ENCODE measurements at places on chromosomes 12 and 14. TPM values are rescaled to one million over a fixed set of nuclear protein-coding genes. Genes with fewer than 3 reads are reported as not detected.

GRCh38 chr14:90608281-90608680 is 207.9 kb downstream of the TTC7B start:
- DNase-seq = no peak

- peak; percentile 17 for DNase-seq
Observed at GRCh38 chr12:80837342-80837978, 100.3 kb downstream of the LIN7A start.

DNA sequence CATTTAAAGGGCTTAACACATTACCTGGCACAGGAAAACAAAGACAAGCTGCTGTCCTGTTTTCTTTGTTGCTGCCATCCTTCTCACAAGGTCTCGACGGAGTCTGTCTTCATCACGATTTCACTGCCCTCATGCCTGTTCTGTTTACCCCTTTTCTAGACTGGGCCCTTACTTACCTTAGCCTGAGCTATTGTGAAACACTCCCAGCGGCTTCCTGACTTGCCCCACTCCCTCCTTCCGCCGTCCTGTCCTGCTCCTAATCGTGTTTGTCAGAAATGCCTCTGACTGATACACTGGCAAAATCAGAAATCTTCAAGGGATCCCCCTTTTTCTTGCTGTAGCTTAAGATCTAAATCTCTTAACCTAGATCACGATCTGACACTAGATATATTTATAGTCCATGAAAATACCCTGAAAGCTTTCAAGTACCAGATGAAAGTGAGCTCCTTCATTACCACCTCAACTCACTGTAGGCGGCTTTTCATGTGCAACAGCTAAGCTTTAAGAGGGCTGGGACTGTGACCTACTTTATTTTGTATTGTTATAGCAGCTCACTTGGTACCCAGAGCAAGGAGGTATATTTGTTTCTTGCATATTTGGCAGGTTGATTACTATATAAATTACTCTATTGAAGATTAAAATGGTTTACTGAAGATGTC is 32.1 kb downstream of the TECPR2 start:
- DNase-seq = no peak

DNA sequence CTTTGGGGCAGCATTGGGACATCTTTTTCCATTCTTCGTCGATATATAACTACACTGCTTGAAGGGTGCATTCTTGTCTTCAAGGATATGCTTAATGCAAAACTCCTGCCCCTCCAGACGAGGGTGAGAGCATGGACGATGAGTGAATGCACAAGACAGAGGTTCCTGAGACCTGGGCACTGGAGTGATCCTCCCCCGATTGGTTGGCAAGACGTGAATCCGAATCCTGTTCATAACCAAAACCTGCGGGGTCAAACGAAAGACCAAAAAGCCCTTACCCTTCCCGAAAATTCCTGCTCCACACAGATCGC is 684 bp downstream of the KANSL2 start:
- DNase-seq = no peak

DNA sequence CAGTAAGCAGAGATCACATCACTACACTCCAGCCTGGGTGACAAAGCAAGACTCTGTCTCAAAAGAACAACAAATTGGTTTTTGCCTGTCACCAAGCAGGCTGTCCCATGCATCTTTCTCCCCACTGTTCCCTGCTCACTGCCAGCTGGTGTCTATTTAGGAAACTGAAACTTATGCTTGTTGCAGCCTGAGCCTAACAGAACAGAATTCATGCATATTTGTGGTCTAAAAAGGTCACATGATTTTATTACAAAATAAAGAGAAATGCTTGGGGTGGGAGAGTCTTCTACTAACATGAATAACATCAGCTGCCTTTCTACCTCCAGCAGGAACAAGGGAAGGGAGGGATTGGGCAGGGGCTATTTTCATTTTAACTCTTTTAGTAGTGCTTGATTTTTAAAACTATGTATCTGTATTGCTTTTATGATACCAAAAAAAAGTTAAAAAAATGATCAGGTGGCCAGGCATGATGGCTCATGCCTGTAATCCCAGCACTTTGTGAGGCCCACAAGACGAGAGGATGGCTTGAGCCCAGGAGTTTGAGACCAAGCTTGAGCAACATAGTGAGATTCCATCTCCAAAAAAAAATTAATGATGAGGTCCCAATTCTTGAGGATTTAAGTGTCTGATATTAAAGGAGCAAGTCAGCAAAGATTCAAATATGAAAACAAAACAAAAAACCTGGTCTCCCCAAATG is 923 bp downstream of the STAT2 start:
- no peak for DNase-seq

DNA sequence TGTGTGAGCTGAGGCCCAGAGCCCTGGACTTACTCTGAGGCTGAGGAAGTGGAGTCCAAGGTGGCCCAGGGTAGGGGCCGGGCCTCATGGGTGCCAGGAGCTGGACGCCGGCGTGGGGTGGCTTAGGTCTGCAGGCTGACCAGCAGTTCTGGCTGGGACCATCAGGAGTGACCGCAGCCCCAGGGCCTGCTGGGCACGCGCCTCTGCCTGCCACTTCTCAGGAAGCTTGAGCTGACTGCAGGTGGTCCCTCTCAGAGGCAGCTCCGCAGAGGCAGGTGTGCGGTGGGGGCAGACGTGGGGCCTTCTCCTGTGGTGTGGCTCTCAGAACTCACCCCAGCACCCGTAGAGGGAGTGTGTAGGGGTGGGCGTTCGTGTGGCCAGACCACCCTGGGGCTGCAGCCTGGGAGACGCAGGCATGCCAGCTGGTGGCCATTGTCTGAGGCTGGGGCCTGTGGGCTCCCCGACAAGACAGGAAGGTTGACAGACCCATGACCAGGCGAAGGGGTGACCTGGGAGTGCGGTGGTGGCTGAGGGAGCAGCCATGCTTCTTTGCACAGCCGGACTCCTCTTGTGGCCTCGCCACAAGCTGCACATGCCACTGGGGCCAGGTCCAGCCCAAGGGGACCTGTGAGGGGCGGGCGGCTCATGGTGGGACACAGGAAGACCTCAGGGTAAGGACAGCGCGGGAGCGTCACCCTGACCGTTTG is 40.0 kb upstream of the TEX22 start:
- DNase-seq = no peak

- DNase-seq = no peak
Observed at GRCh38 chr12:55743406-55744339, 751 bp downstream of the GDF11 start.

GRCh38 chr14:104689109-104689880 is at the start of gene INF2:
Gene INF2, plus strand, starts transcription at chr14:104689618. Its CDS starts 11,748 bp downstream, at chr14:104701366.
- DNase-seq = no peak

GRCh38 chr12:1565172-1565571 is 29.2 kb downstream of the FBXL14 start:
- no peak for DNase-seq

- no peak for DNase-seq
Observed at GRCh38 chr12:102021540-102022246, 40.1 kb downstream of the WASHC3 start.

DNA sequence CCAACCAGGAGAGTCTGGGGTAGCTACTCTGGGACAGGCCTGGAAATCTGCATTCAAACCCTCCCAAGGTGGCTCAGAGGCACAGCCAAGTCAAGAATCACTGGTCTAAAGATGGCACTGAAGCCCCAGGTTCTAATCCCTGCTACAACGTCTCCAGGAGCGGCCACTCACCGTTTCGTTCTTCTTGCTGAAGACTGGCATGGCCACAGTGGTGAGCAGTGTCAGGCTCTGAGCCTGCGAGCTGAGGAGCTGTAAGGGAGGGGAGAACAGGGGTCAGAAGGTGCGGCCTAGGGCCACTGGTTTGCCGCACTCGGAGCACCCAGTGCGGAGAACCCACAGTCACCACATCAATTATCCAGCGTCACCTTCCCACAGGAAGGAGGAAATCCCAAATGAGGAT is 38.8 kb downstream of the CACNA2D4 start:
- no peak for DNase-seq

GRCh38 chr12:120264086-120264903 is 1.2 kb downstream of the PXN start:
- DNase-seq = no peak

DNA sequence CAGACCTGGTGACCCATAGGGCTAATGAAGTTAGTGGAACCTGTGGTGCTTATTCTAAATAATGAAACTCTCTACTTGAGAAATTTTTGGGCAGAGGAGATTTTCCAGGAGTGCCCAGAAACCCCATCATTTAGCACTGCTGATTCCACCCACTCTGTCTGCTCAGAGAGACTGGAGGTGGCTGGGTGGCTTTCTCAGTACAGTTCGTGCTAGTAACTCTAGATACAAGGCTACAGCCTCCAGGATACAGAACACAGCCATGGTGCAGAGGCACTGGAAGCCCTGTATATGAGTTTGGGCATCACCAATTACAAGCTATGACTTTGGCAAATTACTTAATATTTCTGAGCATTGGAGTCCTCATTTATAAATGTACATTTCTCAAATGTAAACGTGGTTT is 32.4 kb downstream of the CCDC177 start:
- DNase-seq = no peak

DNA sequence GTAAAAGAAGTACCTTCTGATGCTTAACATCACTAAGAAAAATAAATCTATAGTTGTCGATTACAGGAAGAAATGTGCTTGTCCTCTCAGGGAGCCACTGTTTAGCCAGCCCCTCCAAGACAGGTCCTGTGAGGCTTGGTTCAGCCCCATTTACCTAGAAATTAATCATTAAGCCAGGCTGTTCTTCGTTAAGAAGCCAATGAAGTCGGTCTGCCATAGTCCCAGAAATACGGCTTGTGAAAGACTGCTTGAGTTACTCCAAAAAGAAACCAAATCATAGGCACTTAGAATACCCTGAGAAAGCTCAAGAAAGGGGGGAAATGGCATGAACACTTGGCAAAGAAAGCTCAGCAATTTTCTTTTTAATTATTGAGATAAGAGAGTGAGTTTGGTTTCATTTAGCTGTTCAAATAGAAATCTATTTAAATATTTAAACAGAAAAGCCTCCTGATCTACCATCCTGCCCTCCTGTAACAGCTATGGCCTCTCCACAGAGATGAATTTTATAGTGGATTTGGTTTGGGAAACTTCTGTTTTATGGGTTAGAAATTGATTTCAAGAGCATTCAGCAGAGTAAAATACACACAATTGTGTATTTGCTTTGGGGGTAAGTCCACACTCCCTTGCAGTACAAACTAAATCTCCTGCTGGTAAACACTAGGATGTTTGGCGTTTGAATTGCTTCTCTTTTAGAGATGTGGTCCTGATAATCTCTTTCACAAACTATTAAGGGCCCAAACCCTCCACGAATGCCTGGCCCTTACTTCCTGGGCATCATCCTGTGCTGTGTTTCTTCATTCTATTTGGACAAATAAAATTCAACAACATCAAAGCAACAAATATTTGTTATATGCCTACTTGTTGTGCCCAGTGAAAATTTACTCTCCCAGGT is 234.4 kb downstream of the SEC23A start:
- DNase-seq = no peak

DNA sequence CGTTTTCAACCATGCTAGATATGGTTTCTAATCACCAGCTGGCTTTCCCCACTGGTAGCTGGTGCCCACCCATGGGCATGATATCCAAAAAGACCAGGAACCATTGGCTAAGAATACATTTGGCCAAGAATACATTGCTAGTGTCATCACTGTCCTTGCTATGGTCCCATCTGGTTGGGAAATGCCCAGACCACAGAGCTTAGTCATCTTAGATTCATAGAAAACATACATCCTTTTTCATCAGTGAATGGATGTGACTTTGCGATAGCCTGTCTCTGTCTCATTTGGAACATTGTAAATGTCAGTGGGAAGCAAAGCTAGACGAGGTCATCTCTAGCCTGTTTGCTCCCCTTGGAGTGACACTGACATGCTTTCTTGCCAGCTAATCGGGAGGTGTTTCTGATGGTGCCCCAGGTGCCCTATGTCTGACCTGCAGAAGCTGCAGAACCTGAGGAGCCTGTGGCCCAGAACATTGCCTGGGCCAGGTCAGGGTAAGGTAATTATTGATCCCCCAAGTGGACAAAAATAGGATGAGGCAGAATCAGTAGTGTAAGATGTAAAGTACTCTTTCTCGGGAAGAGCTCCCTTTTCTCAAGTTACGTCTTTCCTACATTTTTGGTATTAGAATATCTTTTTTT is 194.8 kb downstream of the SLC41A2 start:
- DNase-seq = no peak

- no peak for DNase-seq
Observed at GRCh38 chr12:2341871-2342270, 289.1 kb downstream of the CACNA1C start.

DNA sequence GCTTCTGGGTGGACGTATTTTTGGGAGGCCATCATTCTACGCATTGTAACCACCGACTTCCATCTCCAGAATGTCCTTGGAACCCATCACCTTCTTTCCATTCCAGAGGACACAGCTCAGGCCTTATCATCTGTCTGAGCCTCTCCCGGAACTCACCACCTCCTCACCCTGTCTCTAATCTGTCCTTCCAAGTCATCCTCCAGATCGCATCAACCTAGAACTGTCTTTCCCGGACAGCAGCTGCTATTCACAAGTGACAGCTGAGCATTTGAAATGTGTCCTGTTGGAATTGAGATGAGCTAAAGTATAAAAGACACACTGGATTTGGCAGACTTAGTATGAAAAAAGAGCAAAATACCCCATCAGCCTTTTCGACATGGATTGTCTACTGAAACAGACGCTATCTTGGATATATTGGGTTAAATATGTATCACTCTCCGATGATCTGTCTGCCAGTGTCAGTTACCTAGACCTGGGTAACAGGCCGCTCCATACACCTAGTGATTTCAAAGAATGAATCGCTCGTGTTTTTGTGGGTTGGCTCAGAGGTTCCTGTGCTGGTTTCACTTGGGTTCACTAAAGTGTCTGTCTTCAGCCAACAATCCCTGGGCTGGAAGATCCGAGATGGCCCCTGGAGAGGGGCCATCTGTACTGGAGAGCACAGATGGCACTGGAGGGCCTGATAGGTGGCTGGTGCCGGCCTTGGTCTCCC is 104.4 kb upstream of the RFLNA start:
- DNase-seq = no peak

GRCh38 chr12:80813820-80814219 is 97.1 kb downstream of the MYF5 start:
- DNase-seq = no peak

- no peak for DNase-seq
Observed at GRCh38 chr14:50941151-50941550, 3.1 kb downstream of the PYGL start.

DNA sequence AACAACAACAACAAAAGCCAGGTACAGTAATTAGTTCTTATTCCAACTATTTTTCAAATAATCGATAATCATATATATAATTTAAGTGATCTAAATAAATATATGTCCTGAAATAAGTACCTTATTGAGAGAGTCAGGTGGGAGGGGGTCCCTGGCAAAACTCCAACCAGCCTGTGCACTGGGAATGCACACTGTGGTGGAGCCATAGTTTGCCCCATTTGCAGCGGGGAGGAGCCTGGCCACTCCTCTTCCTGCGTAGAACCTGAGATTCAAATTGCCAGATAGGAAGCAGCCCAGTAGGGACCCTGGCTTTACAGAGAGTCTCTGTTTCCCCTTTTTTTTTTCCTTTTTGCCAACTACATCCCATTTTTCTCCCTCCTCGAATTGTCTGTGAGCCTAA is 26.4 kb downstream of the CPNE8 start:
- no peak for DNase-seq

BCL2L14 gene
- polyA plus RNA-seq = not detected

CISTR gene
- polyA plus RNA-seq = not detected

HAL gene
- polyA plus RNA-seq = 0.20 TPM

LPAR5 gene
- polyA plus RNA-seq = 1.1 TPM

SYNDIG1L gene
- 0.05 TPM for polyA plus RNA-seq
